Left renal cortex interstitium (tissue), 4 donors: ENCODE measurements at places on chromosomes 1 and 21. TPM values are rescaled to one million over a fixed set of nuclear protein-coding genes. Genes with fewer than 3 reads are reported as not detected.

- no peak for DNase-seq
Observed at GRCh38 chr1:78156805-78157521, 111.2 kb downstream of the GIPC2 start.

GRCh38 chr1:5991381-5992025, 722 bp downstream of the NPHP4 start:
- DNase-seq: no peak

- no peak for DNase-seq
Observed at GRCh38 chr1:24513706-24514105, 11.1 kb downstream of the RCAN3 start.

Gene AMY1B
- not detected for polyA plus RNA-seq

Gene PTAFR
- polyA plus RNA-seq: 2.4 TPM

Gene C1orf94
- not detected for polyA plus RNA-seq

GRCh38 chr1:79375352-79375751, 368.8 kb upstream of the ADGRL4 start:
- DNase-seq: no peak

Gene CAMSAP2
- 34.7 TPM for polyA plus RNA-seq

DNA sequence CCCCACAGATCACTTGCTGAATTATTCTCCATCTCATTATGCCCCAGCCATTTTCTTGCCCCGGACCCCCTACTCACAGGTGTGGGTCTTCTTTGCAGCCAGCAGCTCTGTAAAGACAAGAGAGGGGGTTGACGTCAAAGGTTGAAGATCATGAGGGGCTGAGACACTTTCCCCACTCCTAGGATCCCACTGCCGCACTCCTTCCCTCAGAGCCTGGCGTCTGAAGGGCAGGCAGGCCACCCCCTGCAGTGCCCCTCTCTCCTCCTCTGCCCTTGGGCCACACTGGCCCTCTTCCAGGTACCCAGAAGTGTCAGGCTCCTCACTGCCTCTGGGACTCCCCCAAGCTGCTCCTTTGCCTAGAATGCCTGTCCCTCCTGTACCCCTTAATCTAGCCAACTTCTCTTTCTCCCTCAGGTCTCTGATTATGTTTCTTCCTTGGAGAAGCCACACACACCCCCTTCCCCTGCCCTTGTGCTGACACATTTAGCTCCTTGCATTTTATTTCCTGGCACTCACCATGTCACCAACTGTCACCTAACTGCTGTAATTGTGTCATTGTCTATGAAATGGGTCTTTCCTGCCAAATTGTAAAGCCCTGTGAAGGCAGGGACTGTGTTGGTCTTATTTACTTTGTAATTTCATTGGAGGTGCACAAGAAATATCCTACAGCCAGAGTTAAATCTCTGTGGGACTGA, 2.1 kb downstream of the RORC start:
- DNase-seq: no peak

Gene DENND2D
- 18.2 TPM for polyA plus RNA-seq

Gene ACKR1
- polyA plus RNA-seq: 0.29 TPM

- DNase-seq: no peak
Observed at GRCh38 chr1:19405761-19406487, 79.4 kb downstream of the CAPZB start.

DNA sequence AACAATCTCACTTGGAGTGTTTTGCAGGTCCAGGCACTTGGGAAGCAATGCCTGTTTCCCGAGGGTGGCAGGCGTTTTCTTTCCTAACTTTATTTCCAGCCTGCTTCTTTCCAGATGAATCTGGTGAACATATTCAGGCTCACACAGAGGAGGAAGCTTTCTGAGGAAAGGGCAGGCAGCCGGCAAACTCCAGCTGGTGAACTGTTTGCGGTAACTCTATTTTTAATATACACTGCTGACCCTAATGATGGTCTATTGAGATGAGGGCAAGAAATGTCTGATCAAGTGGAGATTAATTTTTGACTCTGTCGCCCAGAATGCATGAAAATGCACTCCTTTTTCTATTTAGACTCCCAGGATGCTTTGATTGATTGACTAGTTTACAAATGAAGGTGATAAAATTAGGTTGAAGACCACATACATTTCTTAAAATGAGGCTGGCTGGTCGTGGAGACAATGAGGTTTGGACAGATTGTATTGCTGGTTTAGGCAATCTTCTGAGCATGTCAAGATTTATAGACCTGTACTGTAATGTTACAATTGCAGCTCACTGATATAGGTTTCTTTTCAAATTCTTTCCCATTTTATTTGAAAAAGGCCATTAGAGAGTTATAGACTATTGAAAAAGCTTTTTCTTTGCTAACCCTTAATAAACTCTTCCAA, 153.8 kb downstream of the ATG4C start:
- no peak for DNase-seq

- DNase-seq: no peak
Observed at GRCh38 chr1:45952072-45952471, 148.7 kb downstream of the MAST2 start.

- DNase-seq: no peak
Observed at GRCh38 chr1:3943123-3943431, 43.0 kb upstream of the C1orf174 start.

DNA sequence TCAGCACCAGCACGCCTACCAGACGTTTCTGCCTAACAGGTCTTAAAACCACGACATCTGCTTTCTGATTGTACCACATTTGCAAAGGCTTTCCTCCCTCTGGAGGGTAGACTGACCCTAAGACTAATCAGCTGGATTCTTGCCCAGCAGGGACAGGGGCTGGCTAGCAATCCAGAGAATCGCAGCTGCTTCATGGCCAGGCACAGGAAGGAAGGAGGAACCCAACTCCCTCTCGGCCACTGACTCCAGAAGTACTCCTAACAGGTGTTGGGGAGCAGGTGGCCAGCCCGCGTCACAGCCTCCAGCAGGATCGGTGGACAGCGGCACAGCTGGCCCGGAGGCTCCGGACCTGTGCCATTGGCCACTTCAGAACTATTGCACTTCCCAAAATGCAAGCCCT, 180.8 kb downstream of the NPHP4 start:
- no peak for DNase-seq

GRCh38 chr1:231934797-231935196, 308.2 kb downstream of the DISC1 start:
- DNase-seq: no peak

GRCh38 chr1:243946946-243947345, 96.9 kb upstream of the AKT3 start:
- no peak for DNase-seq

Gene PROK1
- polyA plus RNA-seq: 0.22 TPM

DNA sequence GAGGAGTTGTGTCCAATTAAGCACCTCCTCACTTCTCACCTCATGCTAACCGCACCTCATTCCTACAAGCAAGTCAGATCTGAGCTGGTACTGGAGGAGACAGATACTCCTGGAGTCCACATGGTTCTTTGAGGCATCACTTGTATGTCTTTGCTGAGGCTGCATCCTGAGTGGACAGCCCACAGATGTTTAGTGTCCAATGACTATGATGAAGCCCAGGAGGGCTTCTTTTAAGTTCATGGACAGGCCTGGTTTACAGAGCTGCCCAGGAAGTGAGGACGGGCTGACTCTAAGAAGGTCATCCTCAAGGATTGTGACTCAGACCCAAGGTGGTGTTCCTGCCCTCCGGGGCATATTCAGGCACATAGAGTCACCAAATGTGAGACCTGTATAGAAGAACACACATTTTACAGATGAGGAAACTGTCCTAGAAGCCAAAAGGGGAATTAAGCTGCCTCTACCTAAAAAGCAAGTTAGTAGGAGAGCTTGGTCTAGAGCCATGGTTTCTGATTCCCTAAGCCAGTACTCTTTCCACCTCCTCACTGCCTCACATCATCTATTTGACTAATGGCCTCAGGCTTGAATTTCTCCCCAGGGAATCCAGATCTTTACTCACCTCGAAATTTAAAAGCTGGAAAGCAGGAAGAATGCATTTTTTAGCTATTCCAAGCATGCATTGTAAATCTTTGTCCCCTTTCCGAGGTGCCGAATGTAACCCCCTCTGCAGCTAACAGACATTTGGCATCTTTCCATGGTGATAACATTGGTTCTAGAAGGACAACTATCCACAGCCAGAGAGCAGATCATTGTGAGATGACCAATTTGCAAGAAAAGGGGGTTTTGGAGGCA, 228.1 kb downstream of the OMA1 start:
- no peak for DNase-seq
